ENCODE measurements at places on chromosomes 7 and 10. TPM values are rescaled to one million over a fixed set of nuclear protein-coding genes. Genes with fewer than 3 reads are reported as not detected.

TRAPPC14 gene
- total RNA-seq = 21.2 TPM

DNA sequence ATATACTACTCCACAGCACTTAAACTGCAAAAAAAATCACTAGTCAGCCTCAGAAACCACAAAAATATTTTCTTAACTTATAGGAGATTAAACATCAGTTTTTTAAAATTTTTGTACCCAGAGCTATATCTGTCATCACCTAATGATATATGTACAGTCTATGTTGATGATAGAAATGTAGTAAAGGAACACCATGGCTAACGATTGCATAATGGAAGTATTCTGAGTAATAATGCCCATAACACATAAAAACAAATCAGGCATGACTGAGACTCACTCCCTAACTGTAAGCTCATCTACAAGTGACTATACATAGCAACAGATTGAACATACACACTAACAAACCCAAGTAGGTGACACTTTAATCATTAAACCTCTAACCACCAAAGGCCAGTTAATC lies 51.3 kb downstream of the TSPAN12 start:
- peaks cover 5% of the 10 kb centered on the region for H3K27me3 ChIP-seq
- no peak overlapping the region for H3K27ac ChIP-seq
- no peak overlapping the region for H3K4me3 ChIP-seq
- no peaks in the 10 kb centered on the region for H3K4me1 ChIP-seq

- H3K4me1 ChIP-seq = peaks cover 22% of the 10 kb centered on the region
- H3K27ac ChIP-seq = peak overlapping the region; percentile 75
- DNase-seq = peak; percentile 86
- H3K27me3 ChIP-seq = peaks cover 7% of the 10 kb centered on the region
- no peak overlapping the region for H3K4me3 ChIP-seq
- no peaks in the 10 kb centered on the region for H3K36me3 ChIP-seq
Measured at GRCh38 chr7:43735802-43736603, 6.7 kb upstream of the COA1 start.

SLC26A5 gene
- not detected for total RNA-seq

ASZ1 gene
- not detected for total RNA-seq

OGDHL gene
- 0.12 TPM for total RNA-seq

DNA sequence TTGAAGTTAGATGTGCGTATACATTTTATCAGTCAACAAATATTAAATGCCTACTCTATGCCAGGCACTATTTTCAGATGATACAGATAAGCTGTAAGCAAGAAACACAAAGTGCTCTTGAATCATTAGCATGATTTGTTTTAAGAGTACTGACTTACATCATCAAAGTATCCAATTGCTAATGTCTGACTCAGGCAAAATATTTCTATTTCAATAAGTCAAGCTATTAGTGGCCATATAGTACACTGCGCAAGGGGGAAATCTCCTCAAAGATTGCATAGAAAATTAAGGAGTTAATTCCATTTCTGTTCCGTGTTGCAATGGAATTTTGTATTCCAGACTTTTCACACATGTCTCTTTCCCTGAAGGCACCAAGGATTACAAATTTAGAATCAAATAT lies 46.1 kb upstream of the DNAJC1 start:
- H3K4me1 ChIP-seq = no peaks in the 10 kb centered on the region
- no peak for DNase-seq
- H3K4me3 ChIP-seq = no peak overlapping the region
- H3K27ac ChIP-seq = no peak overlapping the region
- H3K27me3 ChIP-seq = no peaks in the 10 kb centered on the region
- H3K36me3 ChIP-seq = no peaks in the 10 kb centered on the region

PILRA gene
- 0.27 TPM for total RNA-seq
